ENCODE measurements at places on chromosomes 7 and 10. TPM values are rescaled to one million over a fixed set of nuclear protein-coding genes. Genes with fewer than 3 reads are reported as not detected.

DNA sequence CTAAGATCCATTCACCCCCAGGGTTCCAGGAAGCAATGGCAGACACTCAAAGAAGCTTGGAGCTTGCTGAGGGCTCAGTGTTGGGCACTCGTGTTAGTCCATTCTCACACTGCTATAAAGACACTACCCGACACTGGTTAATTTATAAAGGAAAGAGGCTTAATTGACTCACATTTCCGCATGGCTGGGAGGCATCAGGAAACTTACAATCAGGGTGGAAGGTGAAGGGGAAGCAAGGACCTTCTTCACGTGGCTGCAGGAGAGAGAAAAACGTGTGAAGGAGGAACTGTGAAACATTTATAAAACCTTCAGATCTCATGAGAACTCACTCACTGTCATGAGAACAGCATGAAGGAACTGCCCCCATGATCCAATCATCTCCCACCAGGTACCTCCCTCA, 44.7 kb upstream of the SMNDC1 start:
- DNase-seq = no peak

GRCh38 chr10:8365935-8366911, 311.7 kb downstream of the GATA3 start:
- DNase-seq = no peak

- DNase-seq = no peak
These were observed 27.7 kb downstream of the EBF3 start for GRCh38 chr10:129936266-129936922.

GRCh38 chr7:128963327-128963757, 25.6 kb downstream of the IRF5 start:
- DNase-seq = no peak

DNA sequence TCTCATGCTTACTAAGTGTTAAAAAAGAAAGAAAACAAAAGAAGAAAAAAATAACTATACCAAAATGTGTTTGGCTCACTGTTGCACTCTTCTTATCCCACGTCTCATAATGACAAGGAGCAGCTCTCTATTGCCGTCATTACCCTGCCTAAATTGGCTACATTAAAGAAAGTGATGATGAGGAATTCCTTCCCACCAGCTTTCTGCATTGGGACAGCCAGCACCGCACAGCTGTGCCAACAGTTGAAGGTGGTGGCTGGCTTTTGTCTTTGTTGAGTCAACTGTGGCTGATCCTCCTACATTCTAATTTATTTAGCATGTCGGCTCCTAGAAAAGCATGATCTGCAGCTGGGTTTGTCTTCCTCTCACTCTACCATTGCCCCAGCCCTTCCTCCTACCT, 751.8 kb downstream of the KCNMA1 start:
- no peak for DNase-seq

GRCh38 chr10:6035101-6035834, 26.9 kb downstream of the IL2RA start:
- no peak for DNase-seq

RADIL gene
- 0.91 TPM for polyA plus RNA-seq

Data from thymus (tissue), 14 donors.